ENCODE measurements at places on chromosomes 6 and 20.
A peak's percentile ranks its signal among the peaks of the same experiment; 100 is the strongest.

DNA sequence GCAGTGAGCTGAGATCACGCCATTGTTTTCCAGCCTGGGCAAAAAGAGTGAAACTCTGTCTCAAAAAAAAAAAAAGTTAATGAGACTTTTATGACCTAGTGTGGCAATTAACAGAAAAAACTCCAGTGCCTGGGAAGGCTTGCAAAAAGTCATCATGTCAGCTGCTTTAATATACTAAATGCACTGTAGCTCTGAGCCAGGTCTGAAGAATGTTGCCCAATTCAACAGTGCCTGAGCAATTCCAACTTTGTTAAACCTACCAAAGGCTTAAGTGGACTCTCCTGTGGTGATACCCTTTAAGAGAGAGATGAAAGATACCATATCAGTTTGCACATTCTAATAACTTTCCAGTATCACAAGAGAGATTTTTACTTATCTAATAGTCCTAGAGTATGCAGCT is 6.5 kb upstream of the ROS1 start:
- DNase-seq = no peak

DNA sequence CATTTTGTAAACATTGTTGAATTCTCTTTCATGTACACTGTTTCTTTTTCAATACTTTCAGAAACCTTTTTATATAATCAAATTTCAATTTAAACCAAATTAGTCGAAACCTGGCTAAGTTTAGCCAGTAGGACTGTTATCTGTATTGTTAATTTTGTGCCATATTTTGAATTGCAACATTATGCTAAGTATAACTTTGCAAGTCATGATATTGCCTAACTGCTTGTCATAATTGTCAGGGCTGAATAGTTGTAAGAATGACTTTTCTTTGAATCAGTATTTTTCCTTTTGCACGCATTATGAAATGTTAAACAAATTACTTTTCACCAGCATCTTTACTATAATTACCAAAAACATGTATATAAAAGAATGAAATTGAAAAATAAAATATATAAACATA is 82.7 kb downstream of the SAMD3 start:
- DNase-seq = no peak

GRCh38 chr6:134722200-134722870 is 227.6 kb downstream of the ALDH8A1 start:
- DNase-seq = no peak

GRCh38 chr6:3390698-3391097 is 66.2 kb downstream of the SLC22A23 start:
- DNase-seq = no peak

DNA sequence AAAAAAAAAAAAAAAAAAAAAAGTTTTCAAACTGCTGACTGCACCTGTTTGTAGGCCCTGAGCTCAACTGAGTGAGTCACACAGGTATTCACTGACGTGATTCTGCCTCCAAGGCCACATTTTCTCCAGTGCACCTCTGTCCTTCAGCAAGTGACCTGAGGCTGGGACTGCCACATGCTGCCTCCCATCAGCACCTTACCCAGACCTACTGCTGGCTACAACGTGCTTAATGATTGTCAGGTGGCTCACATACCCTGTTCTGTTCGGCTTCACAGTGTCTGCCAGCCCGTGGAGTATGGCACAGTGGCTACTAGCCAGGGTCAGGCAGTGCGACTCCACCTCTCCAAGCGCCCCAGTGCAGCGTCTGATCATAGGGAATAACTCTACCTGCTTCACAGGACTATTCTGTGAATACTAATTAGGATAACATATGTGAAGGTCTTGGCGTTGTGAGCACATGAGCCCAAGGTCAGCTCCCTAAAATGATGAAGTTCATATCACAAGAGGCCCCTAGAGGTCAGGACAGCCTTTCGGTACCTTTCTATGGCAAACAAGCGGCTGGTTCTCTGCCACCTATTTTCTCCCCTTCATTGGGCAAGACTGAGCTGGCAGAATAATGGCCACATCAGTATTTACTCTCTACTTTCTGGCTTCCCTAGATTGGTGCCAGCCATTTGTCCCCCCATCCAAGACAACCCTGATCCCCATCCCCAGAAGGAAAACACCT is 28.1 kb downstream of the RIPOR3 start:
- peak; percentile 60 for DNase-seq

- peak; percentile 63 for DNase-seq
Observed at GRCh38 chr6:166341464-166341863, 881 bp downstream of the SFT2D1 start.

GRCh38 chr6:130602151-130602770 is 224.9 kb upstream of the SMLR1 start:
- no peak for DNase-seq

GRCh38 chr6:118500130-118501015 is 47.7 kb upstream of the PLN start:
- no peak for DNase-seq

DNA sequence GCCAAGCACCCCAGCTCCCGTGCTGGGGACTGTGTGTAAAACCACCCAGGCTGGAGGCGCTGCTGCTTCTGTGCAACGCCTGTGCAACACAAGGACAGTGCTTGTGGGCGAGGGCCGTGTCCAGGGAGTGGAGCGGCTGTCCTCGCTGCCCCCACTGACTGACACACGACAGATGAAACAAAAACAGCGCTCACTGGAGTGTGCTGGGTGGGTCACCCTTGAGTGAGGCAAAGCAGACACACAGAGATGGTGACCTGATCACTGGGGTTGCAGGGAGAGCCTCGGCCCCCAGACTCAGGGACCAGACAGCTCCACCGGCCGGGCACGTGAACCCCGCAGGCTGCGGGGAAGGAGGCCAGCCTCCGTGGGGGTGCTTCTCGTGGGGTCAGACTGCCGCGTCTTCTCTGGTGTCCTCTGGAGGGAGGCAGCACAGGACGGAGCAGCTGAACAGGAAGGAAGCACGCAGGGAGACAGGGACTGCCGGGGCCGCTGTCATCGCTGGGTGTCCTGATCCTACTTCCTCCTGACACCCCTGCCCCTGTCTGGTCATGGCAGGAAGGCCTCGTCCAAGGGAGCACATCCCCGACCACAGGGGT is 75.9 kb upstream of the CST7 start:
- no peak for DNase-seq

GRCh38 chr6:131136021-131136786 is 937 bp downstream of the AKAP7 start:
- no peak for DNase-seq

- DNase-seq = no peak
Observed at GRCh38 chr6:165487347-165487746, 175.7 kb downstream of the PDE10A start.
